ENCODE measurements at places on chromosomes 3 and 15.

- DNase-seq = no peak
Observed at GRCh38 chr15:37485056-37485455, 384.7 kb upstream of the MEIS2 start.

DNA sequence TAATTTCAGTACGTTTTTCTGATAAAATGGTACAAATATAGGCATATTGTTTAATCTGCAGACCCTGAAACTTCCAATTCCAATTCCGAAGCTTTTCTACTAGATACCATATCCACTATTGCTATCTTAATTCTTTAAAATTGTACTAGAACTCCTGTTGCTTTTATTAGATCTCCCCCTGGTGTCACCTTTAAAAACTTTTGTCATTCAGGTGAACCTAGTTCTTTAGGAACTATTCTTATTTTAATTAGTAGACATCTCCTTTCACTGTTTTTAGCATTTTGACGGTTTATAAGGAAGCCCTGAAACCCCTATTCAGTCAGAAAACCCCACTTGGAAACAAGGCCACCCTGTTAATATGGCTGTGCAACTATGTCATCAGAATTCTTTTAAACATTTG, 22.3 kb downstream of the C2CD4B start:
- DNase-seq = no peak

- no peak for DNase-seq
Observed at GRCh38 chr3:98376631-98377030, 13.8 kb upstream of the OR5K3 start.

DNA sequence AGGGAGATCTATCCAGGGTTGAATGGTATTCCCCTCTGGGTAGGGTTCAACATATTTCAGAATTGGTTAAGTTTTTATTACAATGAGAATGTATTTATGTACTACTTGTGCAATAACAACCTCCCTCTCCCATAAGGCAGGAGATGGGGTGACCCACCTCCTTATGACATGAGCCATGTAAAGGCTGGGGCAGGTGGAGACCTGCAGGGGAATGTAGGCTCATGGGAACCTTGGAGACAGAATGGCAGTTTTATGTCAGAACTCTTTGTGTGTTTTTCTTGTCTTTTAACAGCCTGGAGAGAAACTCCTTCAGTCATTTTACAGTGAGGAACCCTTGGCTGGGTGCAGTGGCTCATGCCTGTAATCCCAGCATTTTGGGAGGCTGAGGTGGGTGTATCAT, 24.6 kb upstream of the INSYN1 start:
- DNase-seq = no peak

DNA sequence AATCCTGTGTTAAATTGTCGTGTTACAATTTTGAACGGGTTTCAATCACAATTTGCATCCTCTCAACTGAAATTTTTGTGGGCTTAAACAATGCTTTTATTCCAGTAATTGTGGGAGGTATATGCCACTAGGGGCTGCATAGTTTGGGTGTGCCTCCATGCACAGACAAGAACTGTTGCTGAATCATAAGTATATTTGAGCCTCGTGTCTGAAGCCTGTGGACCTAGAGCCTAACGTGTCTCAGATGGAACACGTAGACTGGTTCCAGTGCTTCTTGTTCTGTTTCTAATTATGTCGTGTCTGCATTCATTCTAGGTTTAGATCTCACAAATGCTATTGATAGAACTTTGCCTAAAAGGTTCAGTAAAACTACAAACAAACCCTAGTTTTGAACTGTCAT, 363.4 kb downstream of the RBMS3 start:
- no peak for DNase-seq

- no peak for DNase-seq
Observed at GRCh38 chr3:47003056-47003410, 23.6 kb downstream of the NBEAL2 start.

- peak; percentile 18 for DNase-seq
Observed at GRCh38 chr3:132535575-132536441, 61.3 kb upstream of the ACKR4 start.

DNA sequence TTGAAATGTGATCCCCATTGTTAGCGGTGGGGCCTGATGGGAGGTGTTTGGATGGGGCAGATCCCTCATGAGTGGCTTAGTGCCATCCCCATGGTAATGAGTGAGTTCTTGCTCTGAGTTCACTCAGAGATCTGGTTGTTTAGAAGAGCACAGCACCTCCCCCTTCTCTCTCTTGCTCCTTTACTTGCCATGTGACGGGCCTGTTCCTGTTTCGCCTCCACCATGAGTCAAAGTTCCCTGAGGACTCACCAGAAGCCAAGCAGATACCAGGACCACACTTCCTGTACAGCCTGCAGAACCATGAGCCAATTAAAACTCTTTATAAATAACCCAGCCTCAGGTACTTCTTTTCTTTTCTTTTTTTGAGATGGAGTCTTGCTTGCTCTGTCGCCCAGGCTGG, 46.6 kb downstream of the ANP32A start:
- no peak for DNase-seq

DNA sequence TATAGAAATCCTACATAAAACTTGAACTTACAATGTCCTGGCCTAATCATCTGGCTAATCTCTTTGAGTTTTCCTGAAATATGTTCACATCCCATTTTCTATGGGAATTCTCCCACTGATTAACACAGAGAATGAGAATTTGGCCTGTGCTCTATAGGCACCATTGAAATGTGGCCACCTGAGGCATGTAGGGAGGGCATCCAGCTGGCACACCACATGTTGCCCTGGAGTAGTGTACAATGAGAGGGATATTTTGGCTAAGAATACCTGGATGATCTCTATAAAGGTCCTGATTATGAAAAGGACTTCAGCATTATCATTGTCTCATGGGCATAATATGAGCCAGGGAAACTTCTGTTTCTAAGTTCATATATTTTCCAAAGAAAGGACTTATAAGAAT, 324.0 kb downstream of the ZBTB20 start:
- DNase-seq = no peak

DNA sequence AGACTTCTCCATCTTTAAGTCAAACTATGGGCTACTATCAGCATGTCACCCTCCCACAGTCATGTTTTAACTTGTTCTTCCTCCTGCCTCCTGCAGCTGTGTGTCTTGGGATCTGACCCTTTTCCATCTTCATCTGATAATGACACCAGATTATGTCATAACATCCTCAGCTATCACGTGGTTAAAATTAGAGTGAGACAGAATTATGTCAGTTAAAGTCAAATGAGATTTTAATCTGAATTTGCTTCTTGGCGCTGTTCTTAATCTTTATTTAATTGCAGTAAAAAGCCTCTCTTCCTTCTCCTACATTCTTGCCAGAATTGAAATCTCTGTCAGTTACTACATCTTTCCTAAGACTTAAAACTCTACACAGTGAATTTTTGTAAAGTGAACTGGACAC, 107.2 kb downstream of the ARPP21 start:
- no peak for DNase-seq

- no peak for DNase-seq
Observed at GRCh38 chr15:80485370-80486164, 81.4 kb downstream of the ARNT2 start.

DNA sequence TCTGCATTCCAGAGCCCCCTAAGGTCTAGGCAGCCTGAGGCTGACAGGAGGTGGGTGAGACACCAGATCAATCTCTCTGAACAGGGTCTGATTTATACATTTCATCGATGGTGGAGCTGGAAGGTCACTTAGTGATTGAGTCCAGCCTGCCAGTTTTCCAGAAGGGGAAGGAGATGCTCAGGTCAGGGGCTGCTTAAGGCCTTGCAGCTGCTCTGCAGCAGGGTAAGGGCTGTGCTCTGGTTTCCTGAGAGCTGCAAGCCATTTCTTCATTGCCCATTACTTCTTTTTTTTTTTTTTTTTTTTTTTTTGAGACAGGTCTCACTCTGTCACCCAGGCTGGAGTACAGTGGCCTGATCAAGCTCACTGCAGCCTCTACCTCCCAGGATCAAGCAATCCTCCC, 10.7 kb downstream of the TADA3 start:
- DNase-seq = no peak

- DNase-seq = no peak
Observed at GRCh38 chr3:195708061-195708460, 12.7 kb upstream of the MUC20 start.

DNA sequence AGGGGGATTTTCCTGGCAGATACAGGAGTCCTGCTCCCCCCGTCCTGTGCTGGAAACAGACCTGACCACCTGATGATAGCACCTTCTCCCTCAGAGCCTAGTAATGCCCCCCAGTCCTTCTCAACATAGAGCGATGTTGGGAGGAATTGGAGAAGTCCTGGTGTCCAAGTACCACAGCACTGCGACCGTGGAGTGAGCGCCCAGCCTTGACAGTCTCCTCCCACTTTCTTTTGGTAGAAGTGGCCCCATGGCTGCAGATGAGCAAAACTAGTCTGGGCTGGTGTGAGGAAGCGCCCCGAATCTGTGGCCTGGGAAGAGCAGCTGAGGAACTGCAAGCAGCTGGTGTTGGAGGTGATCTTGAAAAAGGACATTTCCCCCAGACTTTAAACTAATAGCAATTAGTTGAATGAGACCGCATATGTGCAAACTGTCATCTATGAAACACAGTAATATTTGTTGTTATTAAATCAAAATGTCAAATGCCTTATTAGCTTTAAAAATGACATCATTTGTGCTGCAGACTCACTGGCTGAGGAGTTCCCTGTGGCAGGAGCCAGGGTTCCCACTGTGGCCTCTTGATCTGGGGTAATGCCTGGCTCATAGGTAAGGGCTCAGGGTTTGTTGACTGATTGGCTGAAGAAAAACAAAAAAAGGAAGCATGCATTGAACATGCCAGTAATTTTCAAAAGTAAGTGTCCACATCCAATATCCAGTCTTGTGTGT, 121.8 kb downstream of the CACNA2D3 start:
- DNase-seq = no peak

GRCh38 chr3:47652142-47652541, 73.5 kb upstream of the CSPG5 start:
- DNase-seq = no peak

DNA sequence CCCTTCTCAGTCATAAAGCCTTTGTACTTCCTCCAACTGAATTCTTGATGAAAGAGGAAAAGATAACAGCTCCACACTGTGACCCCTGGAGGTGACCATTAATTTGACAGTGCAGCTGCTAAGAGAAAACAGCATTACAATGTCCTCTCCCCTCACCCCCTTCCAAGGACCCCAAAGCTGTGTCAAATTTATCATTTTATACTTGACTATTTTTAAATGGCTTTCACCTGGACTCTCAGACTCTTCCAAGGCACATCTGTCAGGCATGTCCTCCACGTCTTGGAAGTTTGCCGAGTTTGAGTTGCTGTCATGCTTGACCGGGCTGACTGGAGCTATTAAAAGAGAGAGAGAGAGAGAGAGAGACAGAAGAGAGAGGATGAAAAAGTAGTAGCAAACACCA, 236.5 kb downstream of the WDR72 start:
- no peak for DNase-seq

DNA sequence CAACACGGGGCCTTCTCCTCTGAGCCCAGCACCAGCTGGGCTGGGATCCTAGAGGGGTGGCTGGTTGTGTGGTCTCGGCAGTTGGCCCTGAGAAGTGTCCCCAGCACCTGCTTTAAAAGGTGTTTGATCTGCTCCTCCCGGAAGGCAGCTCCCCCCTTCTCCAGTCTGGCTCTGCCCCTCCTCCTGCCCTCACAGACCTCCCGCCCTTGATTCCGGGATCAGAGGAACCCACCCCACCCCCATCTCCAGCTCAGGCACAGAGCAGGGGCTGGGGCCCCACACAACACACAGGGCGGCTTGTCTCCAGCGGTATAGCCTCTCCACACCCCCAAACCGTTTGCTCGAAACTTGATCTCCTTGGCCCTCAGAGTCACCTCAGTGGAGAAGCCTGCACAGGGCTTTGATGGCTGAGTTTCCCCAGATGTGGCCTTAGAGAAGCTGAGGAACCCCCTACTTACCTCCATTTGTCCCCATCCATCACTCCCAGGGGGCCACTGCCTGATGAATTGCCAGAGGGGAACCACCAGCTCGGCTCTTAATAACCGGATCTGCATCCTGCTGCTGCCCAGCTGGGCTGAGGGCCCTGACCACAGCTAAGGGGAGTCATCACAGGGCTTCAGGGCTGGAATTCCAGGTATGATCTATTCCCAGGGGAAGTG, 6.4 kb upstream of the STRA6 start:
- no peak for DNase-seq

DNA sequence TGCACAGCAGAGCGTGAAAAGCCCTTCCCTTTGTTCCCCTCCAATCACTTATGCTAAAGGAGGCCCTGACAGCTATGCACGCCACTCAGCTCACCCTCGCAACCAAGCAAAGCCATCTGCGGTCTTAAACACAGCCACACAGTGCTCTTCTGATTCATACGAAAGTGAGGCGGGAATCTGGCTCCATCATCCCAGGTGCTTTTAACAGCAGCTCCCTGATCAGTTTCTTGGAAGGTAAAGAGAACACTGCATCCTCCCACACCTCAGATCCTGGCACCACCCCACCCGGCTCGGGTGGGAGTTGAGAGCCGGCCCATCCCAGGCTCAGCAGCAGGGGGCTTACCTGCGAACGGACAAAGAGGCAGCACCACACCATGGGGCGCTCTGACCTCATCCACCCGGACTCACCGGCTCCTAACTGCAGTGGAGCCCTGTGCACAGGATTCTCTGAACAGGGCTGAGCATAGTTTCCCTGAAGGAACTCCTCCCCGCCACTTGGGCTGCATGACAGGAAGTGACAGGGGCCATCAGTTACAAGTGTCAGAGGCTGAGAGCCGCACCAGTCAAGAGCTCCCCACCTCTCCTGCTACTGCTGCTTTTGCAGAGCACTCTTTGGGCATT, 114.3 kb upstream of the ARHGEF3 start:
- DNase-seq = peak; percentile 74

GRCh38 chr3:155701882-155702465, 42.9 kb downstream of the PLCH1 start:
- DNase-seq = peak; percentile 28

DNA sequence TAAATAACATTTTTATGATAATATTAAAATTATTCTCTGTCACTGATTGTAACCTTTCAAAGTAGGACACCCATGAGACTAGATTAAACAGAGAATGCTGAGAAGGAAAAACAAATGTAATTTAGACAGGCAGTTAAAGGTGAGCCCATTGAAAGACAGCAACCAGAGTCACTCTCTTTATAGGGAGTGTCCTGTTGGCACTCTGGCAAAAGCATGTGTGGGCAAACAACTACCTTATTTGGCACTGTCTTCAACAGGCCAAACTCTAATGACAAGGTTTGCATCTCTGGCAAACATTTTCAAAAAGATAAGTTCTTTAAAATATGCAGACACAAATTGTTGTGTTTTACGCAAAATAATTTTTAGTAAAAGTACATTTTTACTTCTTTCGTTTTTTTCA, 29.8 kb downstream of the NFKBIZ start:
- DNase-seq = no peak

GRCh38 chr15:71127083-71127482, 11.8 kb downstream of the THSD4 start:
- DNase-seq = no peak

GRCh38 chr15:82890995-82891390, 61.5 kb downstream of the HOMER2 start:
- DNase-seq = no peak

GRCh38 chr3:127886956-127887231, 28.1 kb upstream of the KBTBD12 start:
- no peak for DNase-seq

DNA sequence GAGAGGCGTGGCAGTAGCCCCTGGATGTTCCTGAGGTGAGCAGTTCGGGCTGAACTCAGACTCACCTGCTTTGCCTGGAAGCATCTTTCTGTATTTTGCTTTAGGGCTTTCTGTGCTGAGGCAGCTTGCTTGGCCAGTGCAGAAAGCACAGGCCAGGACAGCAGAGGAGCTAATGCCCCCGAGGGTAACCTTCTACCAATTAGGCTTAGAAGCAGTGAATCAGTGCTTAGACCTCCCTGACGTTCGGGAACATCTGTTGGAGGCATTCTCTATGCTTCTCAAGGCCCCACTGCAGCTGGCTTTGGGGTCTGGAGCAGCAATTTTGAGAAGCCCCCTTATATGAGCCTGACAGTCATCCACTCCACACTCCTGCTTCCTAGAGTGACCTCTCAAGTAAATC, 350.7 kb upstream of the PROK2 start:
- DNase-seq = no peak

Data from bone marrow (tissue), 2 donors.